Fibroblast of the conjunctiva (primary cell): ENCODE measurements at places on chromosomes 3 and 15.
A peak's percentile ranks its signal among the peaks of the same experiment; 100 is the strongest.

GRCh38 chr3:150761831-150762661, 923 bp downstream of the SIAH2 start:
- no peak for DNase-seq

DNA sequence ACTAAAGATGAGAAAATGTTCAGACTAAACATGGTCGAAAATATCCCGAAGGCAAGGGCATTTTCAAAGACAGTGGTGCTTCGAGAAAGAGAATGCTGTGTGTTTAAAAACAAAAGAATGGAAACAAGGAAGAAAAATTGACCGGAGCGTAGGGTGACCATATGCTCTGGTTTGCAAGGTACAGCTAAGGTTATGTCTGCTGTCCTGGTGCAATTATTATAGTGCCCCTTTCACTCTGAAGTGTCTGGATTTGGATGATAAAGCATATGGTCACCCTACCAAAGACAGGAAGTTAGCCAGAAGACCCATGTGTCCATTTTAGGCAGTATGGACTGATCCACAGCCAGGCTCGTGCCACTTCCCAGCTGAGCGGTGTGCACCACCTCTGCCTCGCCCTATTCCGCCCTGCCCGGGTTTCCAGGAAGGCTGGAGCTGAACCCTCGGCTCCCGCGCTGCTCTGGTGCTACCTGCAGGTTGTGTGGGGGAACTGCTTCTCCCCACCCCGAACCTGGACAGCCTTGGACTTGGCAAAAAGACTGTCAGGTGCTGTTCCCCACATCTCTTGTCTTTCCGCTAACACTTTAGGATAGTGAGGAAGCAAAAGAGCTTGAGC, 25.2 kb downstream of the GOLGA6D start:
- peak; percentile 3 for DNase-seq

DNA sequence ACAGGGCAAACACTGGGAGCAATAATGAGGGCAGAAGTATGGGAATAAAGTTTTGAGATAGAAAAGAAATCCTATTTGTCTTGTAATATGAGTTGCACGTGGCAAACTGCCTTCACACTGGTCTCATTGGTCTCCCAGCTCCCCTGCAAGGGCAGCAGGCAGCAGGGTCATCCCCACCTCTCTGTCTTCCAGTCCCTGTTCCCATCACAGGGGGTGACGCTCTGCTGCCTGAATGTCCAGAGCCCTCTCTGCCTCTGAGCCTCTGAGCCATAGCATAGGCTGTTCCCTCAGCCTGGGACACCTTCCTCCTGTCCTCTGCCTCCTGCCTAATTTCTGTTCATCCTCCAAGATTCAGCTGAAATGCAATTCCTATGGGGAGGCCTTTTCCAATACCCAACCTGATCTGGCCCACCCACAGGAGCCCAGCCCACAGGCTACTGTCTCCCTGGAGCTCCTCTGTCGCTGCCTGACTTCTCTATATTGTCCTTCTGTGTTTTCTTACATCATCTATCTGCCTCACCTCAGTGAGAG, 12.1 kb upstream of the SKOR1 start:
- DNase-seq = no peak

DNA sequence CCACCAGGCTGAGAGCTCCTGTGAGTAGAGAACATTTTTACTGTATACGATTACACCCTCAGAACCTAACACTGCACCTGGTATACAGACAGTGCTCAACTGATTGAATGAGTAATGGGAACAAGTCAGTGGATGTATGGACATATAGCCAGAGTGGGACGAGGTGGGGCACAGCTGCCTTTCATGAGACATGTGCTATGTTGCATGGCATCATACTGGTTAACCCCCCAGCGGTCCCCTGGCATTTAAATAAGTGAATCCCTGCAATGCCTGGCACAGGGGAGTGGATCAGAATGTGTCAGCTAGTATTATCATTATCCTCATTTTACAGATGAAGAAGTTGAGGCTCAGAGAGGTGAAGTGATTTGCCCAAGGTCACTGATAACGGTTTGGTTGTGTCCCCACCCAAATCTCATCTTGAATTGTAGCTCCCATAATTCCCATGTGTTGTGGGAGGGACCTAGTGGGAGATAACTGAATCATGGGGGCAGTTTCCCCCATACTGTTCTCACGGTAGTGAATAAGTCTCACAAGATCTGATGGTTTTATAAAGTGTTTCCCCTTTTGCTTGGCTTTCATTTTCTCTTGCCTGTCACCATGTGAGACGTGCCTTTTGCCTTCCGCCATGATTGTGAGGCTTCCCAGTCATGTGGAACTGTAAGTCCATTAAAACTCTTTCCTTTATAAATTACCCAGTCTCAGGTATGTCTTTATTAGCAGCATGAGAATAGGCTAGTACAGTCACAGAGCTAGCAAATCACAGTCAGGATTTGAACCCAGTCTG, 56.0 kb upstream of the ATP2B2 start:
- DNase-seq = no peak

- DNase-seq = no peak
Observed at GRCh38 chr3:67033079-67033478, 35.0 kb downstream of the KBTBD8 start.

DNA sequence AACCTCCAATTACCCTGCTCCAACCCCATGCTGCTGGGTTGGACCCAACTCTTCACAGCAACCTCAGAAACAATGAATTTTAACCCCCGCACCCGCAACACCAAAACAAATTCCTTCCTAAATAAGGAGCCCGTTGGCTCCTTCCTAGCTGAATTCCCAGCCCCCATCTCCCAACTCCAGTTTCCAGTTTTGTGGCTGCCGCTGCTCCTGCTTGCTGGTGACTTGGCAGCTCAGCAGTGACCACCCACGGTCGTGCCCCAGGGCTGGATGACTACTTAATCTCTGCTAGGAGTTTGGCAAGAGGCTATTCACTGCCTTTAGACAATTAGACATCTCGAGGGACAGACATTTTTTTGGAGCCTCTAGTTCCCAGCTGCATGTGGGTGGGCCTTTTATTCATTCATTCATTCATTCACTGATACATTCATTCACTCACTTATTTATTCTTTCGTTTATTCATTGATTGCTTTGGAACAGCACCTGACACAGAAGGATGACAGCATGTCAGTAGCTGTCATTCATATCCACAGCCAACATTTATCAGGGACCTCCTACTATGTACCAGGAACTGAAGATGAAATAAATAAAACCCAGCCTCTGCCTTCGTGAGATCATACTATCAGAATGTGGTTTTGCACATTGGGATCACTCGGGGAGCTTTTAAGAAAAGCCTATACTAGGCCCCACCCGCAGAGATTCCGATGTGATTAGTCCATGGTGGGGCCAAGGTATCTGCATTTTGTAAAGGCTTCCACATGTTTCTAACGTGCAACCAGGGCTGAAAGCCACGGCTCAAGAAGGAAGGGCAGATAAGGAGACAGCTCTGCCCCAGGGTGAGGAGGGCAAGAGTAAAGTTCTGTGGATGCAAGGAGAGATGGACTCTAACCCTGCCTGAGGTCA, 256.5 kb downstream of the SHQ1 start:
- DNase-seq = peak; percentile 81
